Activated T-cell treated with anti-CD3 and anti-CD28 coated beads, Interleukin-2, amount 50 U/mL, for 48 hours (primary cell): ENCODE measurements at places on chromosomes 12 and 14.

GRCh38 chr12:127811988-127812387 lies 455.0 kb upstream of the TMEM132C start:
- DNase-seq: no peak

DNA sequence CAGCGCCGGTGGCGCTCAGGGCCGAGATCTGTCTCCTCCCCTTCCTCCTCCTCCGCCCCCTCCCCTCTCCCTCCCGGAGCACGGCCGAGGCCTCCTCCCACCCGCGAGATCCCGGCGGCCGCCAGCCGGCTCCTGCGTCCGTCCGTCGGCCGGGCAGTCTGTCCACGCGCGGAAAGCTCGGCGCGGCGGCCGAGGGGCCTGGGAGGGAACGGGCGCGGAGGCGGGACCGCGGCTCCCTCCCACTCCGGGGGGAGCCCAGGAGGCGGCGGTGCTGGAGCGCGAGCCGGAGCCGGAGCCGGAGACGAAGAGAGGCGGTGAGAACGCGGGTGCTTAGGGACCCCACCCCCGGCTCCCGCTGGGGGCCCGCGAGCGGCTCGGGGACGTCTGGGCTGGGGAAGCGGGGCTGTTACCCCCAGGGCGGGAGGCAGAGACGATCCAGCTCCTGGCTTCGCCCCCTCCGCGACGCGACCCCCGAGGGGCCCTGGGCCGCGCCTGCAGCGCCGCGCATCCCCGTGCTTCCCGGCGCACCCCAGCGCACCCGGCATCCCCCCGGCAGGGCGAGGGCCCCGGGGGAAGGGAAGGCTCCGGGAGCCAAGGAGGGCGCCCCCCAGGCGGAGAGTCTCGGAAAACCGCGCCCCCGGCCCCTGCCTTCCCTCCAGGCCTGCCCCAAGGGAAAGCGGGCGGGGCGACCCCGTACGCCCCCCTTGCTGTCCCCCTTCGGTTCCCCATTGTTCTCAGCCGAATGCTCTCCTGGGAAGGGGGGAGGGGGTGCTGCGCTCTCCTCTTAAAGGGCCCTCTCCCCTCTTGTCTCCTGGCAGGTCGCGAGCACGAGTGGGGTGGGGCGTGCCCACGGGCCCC lies at the start of gene DTX1:
Gene DTX1 (plus strand): TSS at position 100 of the 858 bp plus-strand sequence. CDS start 1,463 bp downstream, outside the sequence.
- peak; percentile 59 for DNase-seq

GRCh38 chr12:80151131-80151530 lies 51.8 kb downstream of the OTOGL start:
- DNase-seq: no peak

- DNase-seq: no peak
Observed at GRCh38 chr12:2309647-2310046, 256.9 kb downstream of the CACNA1C start.

- DNase-seq: no peak
Observed at GRCh38 chr12:92732216-92732615, 29.4 kb downstream of the PLEKHG7 start.

- DNase-seq: no peak
Observed at GRCh38 chr12:71904629-71905028, 34.0 kb upstream of the TPH2 start.

- DNase-seq: no peak
Observed at GRCh38 chr14:89217891-89218290, 199.1 kb downstream of the FOXN3 start.

- DNase-seq: no peak
Observed at GRCh38 chr12:24460099-24460498, 488.8 kb downstream of the BCAT1 start.
